Islet precursor cell (in vitro differentiated cells): ENCODE measurements at places on chromosomes 12 and 14.

DNA sequence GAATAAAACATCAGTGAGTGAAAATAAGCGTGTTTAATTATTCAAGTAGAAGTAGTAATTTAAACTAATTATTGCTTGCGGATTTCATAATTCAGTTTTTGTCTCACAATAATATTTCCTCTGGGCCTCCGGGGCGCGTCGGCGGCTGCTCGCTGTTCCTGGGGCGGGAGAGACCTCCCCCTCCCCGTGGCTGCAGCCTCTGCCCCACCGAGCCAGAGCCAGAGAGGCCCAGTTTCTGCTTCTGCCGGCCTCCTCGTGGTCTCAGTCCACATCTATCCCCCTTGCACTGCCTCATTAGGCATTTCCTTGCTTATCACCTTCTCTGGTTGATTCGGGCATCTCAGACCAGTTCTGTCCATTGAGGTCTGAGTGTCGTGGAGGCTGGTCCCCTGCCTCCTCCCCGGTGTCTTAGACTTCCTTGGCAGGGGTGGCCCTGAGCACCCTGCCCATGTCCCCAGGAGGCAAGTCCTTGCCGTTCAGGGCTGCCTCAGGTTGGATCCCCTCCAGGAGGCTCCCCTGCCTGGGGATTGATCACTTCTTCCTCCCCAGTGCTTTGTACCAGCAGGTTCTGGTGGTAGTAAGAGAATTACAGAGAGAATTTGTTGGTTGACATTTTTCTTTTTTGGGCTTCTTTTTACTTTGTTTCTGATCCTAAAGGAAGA, 78.0 kb downstream of the SLC25A47 start:
- DNase-seq: no peak

DNA sequence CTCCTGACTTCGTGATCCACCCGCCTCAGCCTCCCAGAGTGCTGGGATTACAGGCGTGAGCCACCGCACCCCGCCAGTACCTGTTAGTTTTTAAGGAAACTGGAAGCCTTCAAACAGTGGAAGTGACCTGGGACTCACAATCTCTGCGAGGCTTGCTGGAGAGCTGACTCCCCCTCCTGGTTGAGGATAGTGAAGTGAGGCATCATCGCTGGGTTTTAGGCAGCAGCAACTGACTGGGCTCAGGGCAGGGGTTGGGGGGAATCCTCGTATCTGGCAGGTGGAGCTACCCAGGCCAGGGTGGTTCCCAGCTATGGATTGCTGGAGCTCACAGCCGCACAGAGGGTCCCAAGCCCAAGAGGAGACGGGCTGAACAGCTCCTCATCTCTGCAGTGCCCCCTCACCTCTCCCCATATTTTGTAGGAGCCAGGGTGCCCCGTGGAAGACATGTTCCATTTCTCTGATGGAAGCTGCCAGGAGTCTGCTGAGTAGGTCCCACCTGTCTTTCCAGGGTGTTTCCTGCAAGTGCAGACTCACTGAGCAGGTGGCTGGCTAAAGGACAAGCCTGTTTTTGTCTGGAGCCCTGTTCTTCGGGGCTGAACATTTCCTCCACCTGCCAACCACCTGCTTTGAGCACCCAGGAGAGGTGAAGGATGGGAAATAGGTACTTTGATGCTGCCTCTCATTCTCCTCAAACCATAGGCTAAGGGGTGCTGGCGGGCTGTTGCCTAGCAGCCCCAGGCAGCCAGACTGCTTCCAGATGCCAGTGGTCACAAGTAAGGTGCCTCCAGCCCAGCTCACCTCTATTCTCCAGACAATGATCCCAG, 3.1 kb downstream of the AVIL start:
- DNase-seq: peak; percentile 79

GRCh38 chr14:90288651-90289355, 32.5 kb downstream of the PSMC1 start:
- no peak for DNase-seq

DNA sequence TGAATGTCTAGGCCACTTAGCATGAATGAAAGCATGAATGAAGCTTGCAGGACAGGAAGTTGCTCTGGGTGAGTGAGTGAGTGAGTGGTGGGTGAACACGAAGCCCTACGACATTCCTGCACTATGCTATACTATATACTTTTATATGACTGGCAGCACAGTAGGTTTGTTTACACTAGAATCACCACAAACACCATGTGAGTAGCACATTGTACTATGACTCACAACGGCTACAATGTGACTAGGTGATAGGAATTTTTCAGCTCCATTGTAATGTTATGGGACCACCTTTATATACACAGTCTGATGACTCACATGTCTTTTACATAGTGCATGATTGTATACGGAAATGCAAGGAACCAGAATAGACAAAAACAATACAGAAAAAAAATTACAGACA, 1480.2 kb downstream of the AACS start:
- DNase-seq: no peak

- no peak for DNase-seq
Observed at GRCh38 chr12:68180792-68181744, 21.5 kb upstream of the IFNG start.

- DNase-seq: no peak
Observed at GRCh38 chr12:4118017-4118510, 155.5 kb upstream of the CCND2 start.

DNA sequence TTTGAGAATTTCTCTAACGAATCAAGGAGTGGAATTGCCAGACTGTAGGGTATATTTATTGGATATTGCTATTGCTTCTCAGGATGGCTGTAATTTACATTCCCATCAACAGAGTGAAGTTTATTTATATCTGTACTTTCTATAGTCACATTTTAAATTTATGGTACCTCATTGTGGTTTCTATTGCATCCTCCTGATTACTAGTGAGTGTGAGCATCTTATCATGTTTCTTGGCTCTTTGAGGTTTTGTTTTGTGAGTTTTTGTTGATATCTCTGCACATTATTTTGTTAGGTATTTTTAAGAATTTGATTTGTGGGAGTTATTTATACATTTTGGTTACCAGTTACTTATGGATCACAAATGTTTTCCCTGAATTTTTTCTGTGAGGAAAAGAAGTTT, 13.9 kb downstream of the DNM1L start:
- DNase-seq: no peak

DNA sequence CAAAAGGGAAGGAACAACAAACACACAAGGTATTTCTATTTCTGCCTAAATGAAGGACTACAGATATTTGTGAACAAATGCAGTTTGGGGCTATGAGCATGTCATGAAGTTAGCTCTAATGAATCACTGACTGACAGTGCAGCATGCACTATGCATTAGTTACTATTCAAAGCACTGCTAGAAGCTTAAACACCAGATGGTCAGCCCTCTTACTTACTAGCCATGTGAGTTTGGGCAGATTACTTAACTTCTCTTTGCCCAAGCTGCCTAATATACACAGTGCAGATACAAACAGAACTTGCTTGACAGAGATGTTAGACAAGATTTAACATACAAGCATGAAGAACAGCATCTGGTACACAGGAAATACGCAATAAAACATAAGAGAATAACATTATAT, 96.0 kb downstream of the ATXN2 start:
- DNase-seq: no peak

DNA sequence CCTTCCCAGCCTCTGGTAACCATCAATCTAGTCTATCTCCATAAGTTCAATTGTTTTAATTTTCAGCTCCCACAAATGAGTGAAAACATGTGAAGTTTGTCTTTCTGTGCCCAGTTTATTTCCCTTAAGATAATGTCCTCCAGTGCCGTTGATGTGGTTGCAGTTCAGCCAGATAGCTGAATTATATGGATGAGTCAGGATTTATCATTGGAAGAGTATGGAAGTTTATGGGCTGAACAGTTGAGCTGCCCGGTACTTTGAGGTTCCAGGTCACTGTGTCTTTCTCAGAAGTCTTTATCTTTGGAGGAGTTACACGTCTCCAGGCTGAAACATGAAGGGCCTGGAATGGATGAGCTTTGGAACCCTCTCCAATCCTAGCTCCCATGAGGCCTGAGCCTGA, 120.1 kb downstream of the ASCL4 start:
- no peak for DNase-seq
